ENCODE measurements at places on chromosomes 2 and 18.

- DNase-seq = no peak
Observed at GRCh38 chr18:12011957-12012549, 30.7 kb downstream of the IMPA2 start.

GRCh38 chr18:63405986-63406385 is 16.3 kb downstream of the VPS4B start:
- no peak for DNase-seq

DNA sequence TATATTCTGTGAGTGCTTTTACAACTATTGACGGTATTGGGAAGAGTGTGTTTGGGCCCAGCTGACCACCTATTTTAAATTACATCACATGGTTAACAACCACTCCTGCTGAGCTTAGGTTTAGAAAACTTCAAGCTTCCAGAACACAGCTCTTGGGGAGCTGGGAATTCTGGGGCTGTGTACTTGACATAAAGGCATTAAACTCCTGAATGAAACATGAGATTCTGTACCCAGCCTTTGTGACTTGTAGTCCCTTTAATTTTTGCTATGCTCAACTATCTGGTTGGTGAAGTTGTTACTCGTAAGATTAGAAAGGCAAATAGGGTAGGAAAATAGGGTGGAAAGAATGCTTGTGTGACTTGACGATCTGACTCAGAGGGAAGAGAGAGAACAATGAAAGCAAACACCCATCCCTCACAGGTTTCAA is 66.9 kb downstream of the LTBP1 start:
- no peak for DNase-seq

GRCh38 chr2:238857959-238858358 is 10.1 kb downstream of the TWIST2 start:
- DNase-seq = no peak

GRCh38 chr2:239378918-239379640 is 21.7 kb downstream of the HDAC4 start:
- DNase-seq = no peak

DNA sequence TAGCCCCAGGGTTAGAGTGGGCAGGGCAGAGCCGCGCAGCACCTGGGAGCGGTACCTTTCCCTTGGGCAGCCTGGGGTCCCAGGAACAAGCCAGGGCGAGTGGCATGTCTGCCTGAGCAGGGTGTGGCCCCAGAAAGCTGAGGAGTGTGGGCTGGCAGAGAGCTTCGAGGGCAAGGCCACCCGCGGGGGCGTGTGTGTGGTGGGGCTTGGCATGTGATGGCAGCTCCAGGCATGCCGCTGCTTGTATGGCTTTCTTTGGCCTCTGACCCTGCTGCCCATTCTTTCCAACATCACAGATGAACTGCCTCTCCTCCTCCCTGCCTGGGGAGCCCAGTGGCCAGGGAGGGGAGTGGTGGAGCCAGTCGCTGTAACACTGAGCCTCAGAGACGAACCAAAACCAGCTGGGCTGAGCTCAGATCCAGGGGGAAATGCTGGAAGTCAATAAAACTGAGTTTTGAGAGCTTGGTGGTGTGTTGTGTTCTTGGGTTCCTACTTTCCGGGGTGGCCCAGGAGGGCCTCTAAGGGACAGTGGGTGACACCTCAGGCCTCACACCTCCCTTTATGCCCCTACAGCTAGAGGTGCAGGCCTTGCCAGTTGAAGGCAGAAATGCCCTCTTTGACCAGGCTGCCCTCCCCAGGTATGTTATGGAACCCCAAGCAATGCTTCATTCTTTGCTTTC is 7.4 kb downstream of the DNAJB2 start:
- no peak for DNase-seq

DNA sequence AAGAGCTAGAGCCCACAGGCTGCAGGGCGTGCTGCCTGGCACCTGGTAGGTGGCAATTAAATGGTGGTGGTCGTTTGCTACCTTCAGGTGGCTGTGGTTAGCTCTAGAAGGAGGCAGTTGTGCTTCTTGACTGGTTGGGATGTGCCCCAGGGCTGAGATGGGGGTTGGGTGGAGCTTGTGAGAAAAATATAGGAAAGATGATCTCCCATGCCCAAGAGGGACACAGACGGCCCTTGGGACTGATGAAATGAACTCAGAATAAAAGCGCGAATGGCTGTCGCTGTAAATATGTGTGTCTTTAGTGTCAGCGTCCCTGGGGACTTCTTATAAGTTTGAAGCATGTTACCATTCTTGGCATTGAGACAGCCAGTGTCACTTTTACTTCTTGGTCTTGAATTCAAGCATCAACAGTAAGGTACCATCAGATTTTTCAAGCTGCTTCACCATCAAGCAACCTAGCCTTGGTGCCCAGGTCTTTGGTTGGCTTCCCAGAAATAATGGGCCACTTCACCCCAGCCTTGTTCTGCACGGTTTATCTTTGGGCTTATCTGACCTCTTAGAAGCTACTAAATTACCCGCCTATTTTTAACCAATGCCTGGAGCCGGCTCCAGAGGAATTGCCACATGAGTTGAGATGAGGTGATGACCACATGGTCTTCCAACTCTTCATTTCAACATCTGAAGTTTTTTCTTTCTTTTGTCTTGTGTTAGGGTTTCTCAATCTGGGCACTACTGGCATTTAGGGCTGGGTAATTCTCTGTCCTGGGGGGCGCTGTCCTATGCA is 11.9 kb downstream of the LRRFIP1 start:
- DNase-seq = no peak

DNA sequence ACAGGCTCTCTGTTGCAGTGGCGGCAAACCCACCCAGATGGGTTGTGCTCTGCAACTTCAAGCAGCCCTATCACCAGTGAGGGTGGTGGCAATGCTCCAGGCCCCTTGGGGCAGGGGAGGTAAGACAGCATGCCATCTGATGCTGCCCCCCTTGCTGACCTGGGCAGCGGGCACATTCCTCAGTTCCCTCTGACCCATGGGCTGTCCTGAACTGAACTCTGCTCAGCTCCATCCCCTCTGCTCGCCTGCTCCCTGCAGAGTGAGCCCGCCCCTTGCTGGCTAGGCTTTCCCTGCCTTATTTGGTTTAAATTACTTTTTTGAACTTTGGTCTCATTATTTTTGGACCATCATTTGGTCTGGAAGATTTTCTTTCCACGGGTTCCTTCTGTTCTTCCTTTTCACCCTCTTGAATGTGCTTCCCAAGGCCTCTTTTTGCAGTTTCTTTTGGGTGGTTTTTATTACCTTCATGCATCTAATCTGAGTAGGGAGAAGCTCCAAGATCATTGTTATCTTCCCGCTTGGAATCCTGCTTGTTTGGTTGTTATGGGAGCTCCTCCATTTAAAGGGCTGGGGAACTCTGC is 565.4 kb downstream of the TNS1 start:
- DNase-seq = no peak

DNA sequence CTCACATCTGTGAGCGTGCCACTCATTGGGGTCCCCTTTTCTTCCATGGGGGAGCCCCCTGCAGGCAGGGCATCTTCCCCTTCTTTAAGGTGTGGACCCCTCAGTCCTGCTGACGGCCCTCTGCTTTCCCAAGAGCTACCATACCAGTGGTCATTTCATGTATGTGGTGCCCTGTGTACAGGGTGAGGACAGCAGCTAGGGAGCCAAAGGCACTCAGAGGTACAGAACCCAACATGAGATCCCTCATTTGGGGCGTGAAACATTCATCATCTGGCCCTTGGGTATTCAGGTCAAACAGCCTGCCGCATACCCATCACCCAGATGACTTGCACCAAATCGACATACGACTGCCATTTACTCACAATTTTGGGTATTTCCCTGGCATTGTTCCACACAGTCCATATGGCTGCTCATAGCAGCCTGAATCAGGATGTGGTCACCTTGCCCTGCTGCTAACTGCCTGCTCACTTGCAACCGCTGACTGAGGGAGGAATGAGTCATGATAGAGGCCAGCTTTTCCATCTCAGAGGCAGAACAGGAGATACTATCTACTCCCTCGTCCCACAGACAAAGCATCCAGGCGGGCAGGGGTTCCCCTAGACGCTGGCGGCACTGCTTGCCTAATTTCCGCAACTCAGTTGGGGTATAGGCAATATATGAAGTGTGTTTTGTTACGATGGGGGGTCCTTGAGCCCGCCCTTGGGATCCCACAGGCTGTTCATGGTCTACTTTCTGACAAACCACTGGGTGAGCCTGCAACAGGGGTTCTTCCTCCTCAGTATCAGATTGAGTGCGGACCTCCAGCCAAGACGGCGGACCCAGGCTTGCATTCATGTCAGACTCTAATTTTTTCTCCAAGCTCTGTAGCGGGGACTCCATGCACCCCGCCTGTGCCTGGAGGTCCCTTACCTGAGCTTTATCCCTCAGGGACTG is 228.6 kb downstream of the SATB2 start:
- DNase-seq = peak; percentile 96

DNA sequence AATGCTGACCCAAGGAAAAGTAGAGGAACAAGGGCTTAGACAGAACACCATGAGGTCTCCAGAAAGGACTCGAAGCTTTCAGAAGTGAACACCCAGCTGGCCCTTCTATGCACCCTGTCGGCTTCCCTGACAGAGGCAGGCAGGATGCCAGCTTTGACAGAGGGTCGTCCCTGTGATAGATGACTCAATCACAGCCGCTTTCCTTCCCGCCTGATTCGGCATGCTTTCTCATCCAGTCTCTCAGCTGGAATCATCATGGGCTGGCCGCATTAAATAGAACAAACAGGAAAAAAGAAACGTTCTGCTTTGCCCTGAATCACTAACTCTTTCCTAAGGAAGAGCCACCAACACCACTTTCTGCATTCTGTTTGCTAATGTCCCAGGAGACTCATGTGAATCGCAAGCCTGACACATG is 140.3 kb upstream of the RAB12 start:
- DNase-seq = peak; percentile 51

DNA sequence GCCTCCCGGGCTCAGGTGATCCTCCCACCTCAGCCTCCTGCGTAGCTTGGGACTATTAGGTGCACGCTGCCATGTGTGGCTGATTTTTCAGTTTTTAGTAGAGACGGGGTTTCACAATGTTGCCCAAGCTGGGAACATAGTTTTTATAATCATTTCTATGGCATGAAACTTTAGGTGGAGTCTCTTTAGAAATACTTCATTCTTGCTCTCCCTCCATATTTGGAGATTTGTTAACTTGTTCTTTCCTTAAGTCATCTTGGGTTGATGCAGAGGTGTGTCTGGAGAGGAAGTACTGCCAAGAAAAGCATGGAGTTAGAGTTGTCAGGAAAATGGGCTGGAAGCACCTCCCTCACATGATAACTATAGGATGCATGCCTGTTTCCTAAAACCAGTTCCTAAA is 17.4 kb downstream of the ZNF532 start:
- peak; percentile 50 for DNase-seq

DNA sequence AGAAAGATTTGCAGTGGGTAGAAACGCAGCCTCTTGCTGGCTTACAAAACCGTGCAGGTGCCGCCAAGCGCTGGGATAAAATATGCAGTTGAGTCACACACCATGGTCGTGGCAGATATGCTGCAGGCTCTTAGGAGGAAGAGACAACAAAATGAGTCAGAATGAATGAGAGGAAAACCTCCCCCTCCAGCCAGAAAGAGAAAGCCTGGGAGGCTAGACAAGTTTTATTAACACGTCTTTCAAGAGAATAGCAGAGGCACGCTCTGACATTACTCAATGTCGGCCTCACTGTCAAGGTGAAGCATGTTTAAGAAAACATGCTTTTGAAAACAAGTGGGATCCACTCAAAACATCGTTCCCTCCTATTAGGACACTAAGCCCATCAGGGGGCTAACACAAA is 37.1 kb upstream of the ZCCHC2 start:
- DNase-seq = peak; percentile 67

GRCh38 chr18:2906704-2907549 is 60.1 kb downstream of the EMILIN2 start:
- DNase-seq = peak; percentile 22

GRCh38 chr2:64952511-64953482 is 36.4 kb upstream of the SLC1A4 start:
- peak; percentile 66 for DNase-seq

- DNase-seq = no peak
Observed at GRCh38 chr2:120424274-120424796, 78.4 kb downstream of the INHBB start.

- DNase-seq = no peak
Observed at GRCh38 chr2:170170281-170171040, 7.5 kb upstream of the MYO3B start.

GRCh38 chr2:218811382-218811781 is 20.2 kb downstream of the PRKAG3 start:
- peak; percentile 21 for DNase-seq

DNA sequence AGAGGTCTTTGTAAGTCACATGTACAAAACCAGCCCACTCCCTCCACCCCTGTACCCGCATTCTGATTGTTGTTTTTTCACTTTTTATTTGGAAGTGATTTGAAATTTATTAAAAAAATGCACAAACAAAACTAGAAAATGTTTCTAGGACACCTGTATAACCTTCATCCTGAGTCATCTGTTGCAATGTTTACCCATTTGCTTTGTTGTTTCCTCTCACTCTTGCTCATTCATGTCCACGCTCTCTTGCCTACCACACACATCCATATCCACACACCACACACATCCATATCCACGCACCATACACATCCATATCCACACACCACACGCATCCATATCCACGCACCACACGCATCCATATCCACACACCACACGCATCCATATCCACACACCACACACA is 18.8 kb downstream of the ZNF407 start:
- no peak for DNase-seq

GRCh38 chr2:241228081-241228859 is 39.8 kb downstream of the ANO7 start:
- no peak for DNase-seq

DNA sequence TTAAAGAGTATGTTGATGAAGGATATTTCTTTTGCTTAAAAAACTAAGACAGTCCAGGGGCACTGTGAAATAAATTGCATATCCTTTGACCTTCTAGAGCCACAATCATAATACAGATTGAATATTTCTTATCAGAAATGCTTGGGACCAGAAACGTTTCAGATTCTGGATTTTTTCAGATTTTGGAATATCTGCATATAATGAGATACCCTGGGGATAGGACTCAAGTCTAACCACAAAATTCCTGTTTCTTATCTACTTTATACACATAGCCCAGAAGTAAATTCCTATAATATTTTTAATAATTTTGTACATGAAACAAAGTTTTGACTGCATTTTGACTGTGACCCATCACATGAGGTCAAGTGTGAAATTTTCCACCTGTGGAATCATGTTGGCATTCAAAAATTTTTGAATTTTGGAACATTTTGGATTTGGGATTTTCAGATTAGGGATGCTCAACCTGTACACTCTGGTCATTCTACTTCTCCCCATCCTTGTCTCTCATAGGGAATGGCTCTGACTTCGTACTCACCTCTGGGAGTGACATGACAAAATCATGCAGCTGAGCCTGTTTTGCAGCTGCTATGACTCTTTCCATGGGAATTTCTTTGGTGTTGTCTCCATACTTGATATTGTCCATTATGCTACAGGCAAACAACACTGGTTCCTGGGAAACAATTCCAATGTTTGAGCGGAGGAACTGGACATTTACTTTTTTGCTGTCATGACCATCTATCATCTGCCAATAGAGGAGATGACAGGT is 25.7 kb downstream of the G6PC2 start:
- DNase-seq = no peak

Data from fibroblast of skin of abdomen (primary cell).